ENCODE measurements at places on chromosomes 2 and 18.

DNA sequence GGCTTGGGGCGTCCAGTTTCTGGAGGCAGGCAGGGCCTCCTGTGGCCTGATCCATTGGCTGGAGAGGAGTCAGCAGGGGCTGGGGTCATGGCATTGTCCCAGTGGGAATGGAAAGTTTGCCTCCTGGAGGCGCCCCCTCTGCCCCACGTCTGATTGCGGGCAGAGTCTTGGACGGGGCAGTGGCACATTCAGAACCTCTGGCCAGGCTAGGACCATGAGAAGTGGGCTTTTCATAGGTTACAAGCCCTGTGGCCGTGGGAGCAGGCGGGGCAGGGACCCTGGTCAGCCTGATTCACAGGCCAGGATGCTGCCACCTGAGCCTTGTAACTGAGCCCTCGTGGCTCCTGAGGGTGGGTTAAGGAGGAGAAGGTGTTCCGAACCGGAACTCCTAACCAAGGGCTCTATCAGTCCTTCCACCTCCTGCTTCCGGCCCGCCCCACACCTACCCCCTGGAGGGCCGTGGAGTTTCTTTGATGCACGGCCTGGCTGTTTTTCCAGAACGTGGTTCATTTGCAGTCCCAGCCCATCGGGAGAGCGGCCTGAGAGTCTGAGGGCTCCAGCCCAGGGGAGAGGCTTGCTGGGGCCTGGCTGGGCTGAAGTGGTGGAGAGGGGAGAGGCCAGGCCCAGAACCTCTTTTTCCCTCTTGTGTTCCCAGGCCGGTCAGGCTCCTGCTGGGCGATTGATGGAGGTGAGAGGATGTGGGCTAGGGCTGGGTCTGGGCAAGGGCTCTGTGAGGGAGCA lies 43.9 kb upstream of the PLB1 start:
- DNase-seq: no peak

GRCh38 chr18:36770315-36770946 lies 58.4 kb downstream of the TPGS2 start:
- DNase-seq: no peak

DNA sequence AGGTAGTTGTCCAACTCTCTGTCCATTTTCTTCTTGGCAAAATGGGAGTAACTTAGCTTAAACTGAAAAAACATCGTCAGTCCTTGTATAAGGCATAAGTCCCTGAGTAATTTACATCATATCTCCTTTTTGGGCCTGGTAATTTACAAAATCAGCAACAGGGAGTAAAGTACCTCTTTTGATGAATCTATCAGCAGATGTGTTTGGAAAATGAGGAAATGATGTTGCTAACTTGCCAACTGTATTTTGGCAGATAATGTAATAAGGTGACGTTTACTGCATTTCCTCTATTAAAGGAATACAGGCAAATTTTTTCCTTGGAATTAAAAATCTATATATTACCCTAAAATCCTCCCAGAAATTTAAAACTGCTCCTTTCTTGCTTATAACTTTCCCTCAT lies 29.2 kb downstream of the ANKRD44 start:
- no peak for DNase-seq

DNA sequence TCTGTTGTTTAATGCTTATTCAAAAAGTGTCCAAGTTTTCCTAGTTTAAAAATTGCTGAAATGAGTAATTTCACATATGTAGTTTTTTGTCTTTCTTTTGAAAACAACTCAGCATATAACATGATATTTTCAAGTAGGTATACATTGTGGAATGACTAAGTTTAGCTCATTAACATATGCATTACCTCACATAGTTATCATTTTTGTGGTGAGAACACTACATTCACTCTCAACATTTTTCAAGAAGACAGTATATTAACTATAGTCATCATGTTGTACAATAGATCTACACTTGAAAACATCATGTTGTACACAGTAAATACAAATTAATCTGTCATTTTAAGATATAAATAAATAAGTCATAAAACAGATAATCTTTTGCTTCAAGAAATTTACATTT lies 340.0 kb downstream of the CCDC85A start:
- no peak for DNase-seq

- DNase-seq: no peak
Measured at GRCh38 chr18:22093731-22094357, 75.5 kb upstream of the GATA6 start.

GRCh38 chr2:128642821-128643220 lies 324.2 kb upstream of the HS6ST1 start:
- DNase-seq: no peak

DNA sequence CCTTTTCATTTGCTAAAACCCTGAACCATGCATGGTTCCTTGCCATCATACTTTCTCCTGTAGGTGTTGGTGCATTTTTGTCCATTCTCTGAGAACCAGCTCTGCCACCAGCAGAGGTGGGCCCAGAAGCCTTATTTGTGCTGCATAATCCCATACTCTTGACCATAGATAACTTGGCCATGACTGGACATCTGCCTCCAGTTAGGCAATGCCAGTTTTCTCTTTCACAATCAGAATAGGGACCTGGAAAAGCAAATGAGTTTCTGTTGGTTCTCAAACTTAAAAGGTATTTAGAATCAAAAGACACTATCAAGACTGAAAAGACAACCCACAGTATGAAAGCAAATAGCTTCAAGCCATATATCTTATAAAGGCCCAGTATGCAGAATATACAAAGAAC lies 167.3 kb downstream of the MAIP1 start:
- DNase-seq: no peak

- DNase-seq: no peak
Measured at GRCh38 chr2:23445450-23445868, 60.5 kb downstream of the KLHL29 start.

All from CD8-positive, alpha-beta T cell (primary cell).